Epithelial cell of prostate (primary cell): ENCODE measurements at places on chromosomes 5 and 9.

- DNase-seq: no peak
These were observed 70.1 kb upstream of the CNOT6 start for GRCh38 chr5:180424094-180424493.

DNA sequence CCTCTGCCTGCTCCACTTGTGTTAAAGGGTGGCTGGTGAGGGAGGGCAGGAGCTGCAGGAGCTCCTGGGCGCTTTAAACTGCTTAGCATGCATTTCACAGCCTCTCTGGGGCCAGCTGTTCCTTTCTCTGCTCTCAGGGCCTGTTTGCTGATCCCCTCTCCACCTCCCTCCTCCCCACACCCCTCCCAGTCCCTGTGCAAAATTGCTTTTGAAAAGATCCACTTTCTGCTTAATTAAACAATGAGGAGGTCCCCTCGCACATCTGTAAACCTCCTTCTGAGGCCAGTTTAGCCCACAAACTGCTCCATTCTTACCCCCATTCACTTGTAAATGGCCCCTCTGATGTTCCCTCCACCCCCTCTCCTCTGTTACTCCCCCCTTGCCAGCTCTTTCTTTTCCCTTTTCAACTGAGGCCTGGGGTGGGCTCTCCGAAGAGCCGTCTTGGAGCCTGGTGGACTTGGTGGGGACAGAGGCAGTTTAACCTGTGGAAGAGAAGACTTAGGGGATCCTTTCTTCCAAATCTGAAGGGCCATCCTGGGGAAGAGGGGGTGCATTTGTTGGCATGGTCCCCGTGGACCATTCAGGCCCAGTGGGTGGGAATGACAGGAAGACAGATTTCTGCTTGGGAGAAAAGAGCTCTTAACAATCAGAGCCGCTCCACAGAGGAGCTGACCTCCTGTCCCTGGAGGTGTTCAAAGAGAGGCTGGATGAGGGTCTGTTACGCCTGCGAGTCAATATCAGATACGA, 12.0 kb downstream of the URM1 start:
- DNase-seq: no peak

- no peak for DNase-seq
These were observed 55.3 kb downstream of the WNK2 start for GRCh38 chr9:93238953-93239925.

DNA sequence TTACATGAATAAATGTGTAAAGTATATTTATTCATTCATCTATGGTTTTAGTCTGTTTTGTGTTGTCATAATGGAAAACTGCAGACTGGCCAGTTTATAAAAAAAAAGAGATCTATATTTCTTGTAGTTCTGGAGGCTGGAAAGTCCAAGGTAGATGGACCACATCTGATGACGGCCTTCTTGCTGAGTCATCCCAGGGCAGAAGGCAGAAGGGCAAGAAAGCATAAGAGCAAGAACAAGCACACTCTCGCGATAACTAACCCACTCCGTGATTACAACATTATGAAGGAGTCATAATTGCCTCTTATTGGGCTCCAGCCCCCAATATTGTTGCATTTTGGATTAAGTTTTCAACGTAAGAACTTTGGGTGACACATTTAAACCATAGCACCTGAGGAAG, 180.4 kb upstream of the DAB2 start:
- no peak for DNase-seq

GRCh38 chr9:110821064-110821463, 152.5 kb downstream of the MUSK start:
- no peak for DNase-seq

DNA sequence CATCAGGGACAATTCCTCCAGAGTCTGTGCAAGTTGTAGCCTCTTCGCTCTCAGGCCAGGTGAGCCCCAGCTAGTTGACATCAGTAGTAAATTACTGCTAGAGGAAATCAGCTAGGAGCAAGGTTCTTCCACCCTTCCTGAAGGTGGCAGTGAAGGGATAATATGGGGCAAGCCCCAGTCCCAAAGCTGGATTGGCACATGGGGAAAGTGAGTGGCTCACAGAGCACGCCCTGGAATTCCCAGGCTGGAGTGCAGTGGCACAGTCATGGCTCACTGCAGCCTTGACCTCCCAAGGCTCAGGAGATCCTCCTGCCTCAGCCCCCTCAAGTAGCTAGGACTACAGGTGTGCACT, 82.1 kb downstream of the CYFIP2 start:
- DNase-seq: no peak

DNA sequence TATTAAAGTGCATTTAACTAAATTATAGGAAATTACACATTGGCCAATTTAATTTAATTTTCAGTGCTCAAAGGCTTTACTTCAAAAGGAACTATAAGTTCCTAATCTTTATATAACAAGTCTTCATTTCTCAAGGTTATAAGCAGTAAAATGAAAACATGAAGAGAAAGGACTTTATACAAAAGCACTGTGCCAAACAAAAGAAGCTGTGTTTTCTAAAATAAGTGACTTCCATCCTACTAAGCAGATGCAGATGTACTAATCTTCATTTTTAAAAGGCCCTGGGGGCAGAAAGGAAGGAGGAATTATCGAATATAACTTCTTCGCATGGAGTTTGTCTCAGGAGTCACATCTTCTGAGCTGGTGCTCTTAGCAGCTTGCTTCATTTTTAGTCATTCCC, 81.4 kb downstream of the SHC3 start:
- no peak for DNase-seq

GRCh38 chr5:171629628-171630349, 155.8 kb upstream of the SMIM23 start:
- DNase-seq: no peak

DNA sequence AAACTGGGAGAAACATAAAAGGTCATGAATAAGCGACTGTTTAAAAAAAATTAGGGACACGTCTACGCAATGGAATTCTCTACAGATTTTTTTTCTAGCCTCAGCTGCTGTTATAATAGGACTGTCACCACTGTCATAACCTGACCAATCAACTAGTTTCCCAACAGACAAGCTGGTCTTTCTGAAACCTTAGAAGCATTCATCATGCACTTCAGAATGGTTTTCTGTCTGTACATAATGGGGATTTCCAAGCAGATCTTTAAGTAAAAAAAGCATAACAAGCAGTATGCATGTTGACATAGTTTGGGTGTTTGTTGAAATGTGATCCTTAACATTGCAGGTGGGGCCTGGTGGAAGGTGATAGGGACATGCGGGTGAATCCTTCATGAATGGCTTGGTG, 58.3 kb upstream of the SEMA6A start:
- DNase-seq: no peak

DNA sequence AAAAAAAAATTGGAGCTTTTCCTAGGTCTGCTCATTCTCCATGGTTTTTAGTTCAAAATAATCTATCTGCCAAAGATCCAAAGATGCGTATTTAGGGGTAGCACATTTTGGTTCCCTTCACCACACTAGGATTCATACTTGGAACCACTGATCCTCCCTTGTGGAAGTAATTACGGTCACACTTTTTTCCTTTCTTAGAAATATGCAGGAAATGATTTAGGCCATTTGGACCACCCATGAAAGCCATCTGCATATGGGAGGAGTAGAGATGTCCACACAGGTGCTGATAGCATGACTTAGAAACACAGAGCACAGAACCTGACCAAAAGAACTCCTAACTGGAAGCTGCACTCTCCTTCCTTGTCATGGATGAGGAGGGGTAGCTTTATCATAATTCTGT, 105.9 kb upstream of the RAI14 start:
- DNase-seq: no peak

- no peak for DNase-seq
These were observed 137.1 kb upstream of the ZNF618 start for GRCh38 chr9:113738893-113739604.

GRCh38 chr9:130036099-130036498, 6.9 kb downstream of the FNBP1 start:
- DNase-seq: no peak

DNA sequence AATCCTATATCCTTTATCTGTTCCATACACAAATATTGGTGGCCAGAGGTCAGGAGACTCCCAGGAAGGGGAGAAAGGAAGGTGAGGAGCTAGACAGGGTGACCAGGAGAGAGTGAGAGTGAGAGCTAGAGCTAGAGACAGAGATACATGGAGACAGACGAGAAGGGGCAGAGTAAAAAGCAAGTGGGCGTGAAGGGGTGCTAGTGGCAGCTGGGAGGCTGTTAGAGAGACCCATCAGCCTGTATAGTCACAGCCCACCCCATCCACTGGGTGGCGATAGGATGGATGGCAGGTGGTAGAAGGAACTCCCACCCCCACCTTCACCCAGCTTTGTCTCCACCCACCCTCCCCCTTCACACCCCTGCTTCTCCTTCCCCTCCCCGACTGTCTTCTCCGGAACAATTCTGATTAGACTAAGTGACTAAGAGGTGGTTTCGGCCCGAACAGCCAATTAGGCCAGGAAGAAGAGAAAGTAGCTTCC, 32.8 kb downstream of the PCDH1 start:
- DNase-seq: no peak

- no peak for DNase-seq
These were observed 7.3 kb downstream of the PPP3R2 start for GRCh38 chr9:101587332-101588043.

DNA sequence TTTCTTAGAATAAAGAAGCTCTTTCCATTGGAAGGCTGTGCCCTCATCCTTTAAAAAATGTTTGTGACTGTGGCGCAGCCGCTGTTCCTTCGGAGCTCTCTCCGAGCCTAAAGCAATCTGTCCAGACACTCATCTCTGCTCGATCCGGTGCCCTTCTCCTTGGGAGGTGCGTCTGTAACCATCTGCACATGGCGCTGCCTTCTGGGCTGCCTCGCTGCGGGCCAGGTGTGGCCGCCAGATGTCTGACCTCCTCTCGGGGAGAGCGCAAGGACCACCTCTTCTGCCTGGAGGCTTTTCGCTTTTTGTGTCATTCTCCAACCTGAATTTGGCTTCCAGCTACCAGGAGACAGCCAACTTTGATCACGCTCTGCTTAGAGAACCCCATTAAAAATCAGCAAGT, 153.4 kb upstream of the PTCH1 start:
- no peak for DNase-seq

- peak; percentile 80 for DNase-seq
These were observed 24.3 kb upstream of the PTGES start for GRCh38 chr9:129776938-129777768.

GRCh38 chr5:32426440-32427151, 17.9 kb downstream of the ZFR start:
- no peak for DNase-seq

DNA sequence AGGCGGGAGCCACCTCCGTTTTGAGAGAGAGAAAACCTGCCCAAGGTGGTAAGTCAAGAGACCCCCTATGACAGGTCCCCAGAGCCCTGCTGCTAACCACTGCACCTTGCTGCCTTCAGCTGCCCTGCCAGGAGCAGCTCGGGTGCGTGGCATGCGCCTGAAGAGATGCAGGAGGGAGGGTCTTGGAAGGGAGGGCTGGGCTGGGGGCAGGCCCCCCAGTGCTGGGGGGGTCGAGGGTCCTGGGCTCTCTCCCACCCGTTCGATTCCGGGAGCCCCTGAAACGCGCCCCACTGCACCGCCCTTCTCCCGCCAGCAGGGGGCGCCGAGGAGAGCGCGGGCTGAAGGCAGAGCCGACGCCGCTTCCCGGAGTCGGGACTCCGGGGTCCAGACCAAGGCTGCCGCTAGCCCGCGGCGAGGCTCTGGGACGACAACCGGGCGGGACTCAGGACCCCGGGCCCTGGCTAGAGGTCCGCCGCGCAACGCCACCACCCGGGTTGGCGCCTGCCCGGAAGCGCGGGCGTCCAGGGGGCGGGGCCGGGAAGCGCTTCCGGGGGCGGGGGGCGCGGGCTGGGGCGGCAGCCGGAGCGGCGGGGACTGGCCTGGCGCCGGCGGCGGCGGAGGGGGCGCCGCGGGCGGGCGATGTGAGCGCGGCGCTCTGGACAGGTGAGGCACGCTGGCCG, at the start of gene ZBTB34:
TSS of gene ZBTB34 (plus strand) at position 563 of the 680 bp plus-strand sequence. CDS start 18,761 bp downstream, outside the sequence.
- no peak for DNase-seq

DNA sequence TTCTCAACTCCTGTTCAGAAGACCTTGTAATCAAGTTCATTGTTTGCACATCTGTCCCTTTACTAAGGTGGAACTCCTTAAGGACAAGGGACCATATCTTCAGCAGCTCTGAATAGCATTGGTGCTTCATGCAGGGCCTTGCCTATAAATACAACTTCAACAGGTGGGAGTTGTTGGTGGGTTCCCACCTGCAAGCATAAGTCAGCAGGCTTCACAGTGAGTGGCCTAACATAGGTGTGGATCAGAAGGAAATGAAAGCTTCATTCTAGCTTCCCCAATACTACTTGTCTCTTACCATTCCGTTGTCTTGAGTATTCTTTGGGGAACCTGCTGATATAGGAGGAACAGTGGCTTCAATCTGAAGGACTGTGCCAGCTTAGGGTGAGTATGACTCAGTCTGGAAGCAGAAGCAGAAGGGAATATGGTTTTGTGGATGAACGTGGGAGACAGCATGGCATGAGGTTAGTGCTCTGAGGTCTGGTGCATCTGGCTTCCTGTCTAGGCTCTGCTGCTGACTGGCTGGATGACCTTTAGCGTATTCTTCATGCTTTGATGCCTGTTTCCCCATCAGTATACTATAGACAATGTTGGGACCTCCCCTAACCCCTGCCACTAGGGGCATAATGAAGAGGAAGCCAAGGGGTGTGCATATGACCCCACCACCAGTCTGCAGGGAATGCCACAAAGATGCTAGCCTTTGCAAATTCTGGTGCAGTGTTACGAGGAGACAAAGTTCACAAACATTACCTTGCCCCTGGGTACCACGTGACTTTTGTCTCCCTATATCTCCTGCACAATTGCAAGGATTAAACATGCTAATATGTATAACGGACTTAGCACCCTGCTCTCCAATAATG, 192.3 kb downstream of the PALM2AKAP2 start:
- DNase-seq: no peak

DNA sequence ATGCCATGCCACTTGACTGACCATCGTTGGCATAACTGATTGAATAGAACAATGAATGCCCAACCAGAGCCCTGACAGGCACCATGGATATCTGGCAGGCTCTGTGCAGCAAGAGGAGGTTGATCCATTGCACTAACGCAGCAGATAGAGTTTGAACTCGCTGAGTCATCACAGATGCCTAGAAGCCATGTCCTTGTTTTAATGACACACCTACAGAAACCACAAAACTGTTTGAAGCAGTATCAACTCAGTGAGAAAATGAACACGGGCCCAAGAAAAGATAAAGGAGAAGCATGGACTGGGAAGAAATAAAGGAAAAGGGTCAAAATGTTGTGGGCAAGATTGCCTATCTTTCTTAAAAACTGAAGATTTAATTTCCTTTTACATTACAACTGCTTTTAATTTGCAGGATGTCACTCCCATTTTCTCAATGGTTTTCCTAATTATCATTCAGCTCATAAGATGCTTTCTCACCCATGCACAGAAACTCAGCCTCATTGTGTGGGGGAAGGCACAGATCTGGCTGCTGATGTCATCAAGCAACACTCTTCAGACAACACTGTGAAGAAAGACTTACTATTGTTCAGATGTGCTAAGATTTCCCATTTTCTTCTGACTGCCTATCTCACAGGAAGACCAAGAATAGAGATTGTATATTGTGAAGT, 129.0 kb downstream of the PIK3R1 start:
- DNase-seq: peak; percentile 80

DNA sequence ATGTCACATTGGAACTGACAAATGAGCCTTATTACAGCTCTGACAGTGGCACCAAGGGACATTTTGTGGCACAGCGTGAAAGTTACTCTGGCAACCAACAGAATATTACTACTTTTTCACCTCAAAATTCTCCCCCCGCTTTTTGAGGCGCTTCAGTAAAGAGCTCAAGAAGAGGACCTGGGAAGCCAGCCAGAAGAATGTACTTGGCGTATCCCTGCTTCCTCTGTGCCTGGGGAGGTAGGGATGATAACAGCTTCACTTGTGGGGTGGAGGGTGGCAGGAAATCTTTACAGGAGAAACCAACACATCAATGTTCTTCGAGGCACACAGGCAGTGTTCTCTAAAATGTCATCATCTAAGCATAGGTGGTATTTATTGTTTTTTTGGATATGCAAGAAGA, 624.1 kb downstream of the NR2F1-AS1 start:
- no peak for DNase-seq
